ENCODE measurements at places on chromosomes 5 and 9.
A peak's percentile ranks its signal among the peaks of the same experiment; 100 is the strongest.

DNA sequence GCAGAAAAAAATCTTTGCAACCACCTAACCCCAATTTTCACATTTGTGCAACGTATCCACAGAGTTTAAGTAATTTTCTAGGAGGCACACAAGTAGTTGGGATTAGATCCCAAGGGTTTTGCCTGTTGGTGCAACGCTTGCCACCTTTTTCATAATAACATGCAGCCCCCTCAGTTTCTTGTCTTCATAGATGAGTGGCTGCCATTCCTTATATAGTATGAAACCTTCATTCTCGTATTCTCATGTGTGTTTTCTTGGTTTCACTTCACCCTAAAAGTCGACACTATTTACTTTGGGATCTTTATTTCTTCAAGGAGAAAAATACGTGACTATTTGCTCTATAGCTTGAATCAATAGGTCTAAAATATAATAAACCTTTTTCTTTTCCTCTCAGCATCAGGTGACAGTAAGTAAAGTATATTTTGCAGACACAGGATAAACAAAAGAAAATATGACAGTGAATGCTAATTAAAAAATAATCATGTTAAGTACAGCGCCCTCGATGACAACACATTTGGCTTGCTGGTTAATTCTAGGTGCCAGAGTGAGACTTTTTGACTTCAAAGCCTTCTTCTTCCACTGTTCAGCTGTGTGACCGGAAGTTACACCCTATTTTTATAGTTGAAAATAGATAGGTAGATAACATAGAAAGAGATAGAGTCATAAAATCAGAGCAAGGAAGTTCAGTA lies 342.8 kb upstream of the CCNG1 start:
- no peak for DNase-seq

- no peak for DNase-seq
Measured at GRCh38 chr9:127446713-127447415, 4.3 kb downstream of the RPL12 start.

DNA sequence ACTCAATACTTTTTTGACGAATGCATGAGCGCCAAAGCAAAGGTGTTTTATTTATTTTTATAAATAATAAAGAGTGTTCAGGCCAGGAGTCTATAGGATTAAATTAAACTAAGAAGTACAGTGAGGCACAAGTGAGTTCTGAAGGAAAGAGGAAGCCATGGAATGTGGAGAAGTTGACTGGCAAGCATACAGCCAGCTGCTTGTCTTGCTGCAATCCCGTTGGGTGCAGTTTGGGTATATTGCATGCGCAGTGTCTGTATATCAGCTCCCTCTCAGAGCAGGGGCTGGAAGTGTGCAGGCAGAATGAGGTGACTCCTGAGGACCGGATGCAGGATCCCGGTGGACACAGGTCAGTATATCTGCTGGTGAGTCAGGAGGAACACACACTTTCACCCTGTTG lies 315.6 kb downstream of the ZSWIM6 start:
- DNase-seq: no peak

- DNase-seq: no peak
Measured at GRCh38 chr5:151034422-151035379, 14.3 kb downstream of the GPX3 start.

GRCh38 chr9:133830310-133830709 lies 92.2 kb upstream of the SARDH start:
- no peak for DNase-seq

DNA sequence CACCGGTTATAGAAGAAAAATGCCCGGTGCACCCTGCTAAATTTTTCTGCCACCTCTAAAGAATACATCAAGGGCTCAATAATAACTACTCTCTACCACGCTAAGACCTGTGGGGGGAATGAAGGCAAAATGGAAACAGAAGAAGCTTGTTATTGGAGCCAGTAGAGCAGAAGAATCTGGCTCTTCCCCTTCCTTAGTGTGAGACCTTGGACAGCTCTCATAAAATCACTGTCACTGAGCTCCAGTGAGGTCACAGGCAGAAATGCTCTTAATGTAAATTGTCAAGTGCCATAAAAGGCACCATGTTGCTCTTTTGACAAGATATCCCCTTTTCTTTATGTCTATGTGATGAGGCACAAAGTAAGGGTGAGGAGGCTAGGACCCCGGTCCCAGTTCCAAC lies 74.4 kb downstream of the ASTN2 start:
- DNase-seq: no peak

GRCh38 chr5:1111241-1111726 lies 579 bp downstream of the SLC12A7 start:
- DNase-seq: peak; percentile 7

DNA sequence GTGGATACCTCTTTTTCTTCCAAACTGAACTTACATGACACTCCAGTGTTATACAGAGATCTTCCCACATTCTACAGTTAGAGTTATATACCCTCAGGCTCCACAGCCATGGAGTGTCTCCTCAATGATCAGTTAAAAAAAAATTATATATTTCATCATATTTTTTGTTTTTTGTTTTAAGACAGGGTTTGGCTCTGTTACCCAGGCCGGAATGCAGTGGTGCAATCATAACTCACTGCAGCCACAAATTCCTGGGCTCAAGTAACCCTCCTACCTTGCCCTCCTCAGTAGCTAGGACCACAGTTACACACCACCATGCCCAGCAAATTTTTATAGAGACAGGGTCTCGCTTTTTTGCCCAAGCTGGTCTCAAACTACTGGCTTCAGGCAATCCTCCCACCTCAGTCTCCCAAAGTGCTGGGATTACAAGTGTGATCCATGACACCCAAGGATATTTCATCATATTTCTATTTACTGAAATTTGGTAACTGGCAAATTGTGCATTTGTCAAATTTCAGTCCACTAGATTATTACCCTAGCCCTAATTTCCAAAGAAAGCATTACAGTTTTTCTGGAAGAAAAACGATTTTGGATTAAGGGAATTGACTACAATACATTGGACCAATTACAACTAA lies 18.1 kb upstream of the SCAI start:
- no peak for DNase-seq

DNA sequence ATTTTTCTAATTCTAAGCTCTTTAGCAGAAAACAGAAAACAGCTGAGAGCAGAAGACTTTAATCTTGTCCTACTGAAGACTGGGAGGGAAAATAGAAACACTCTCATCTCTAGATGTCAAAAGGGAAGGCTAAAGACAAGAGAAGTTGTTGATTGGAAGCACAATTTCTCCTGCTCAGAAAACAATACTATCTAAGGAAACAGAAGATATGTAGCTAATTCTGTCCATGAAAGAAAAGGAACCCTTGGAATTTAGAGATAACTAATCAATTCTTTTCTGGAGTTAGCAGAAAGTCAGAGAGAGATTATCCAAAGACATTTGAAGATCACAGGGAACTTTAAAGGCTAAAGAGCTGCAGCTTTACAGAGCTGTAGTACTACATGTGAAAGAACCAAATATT lies 126.2 kb downstream of the HSD17B3 start:
- no peak for DNase-seq

DNA sequence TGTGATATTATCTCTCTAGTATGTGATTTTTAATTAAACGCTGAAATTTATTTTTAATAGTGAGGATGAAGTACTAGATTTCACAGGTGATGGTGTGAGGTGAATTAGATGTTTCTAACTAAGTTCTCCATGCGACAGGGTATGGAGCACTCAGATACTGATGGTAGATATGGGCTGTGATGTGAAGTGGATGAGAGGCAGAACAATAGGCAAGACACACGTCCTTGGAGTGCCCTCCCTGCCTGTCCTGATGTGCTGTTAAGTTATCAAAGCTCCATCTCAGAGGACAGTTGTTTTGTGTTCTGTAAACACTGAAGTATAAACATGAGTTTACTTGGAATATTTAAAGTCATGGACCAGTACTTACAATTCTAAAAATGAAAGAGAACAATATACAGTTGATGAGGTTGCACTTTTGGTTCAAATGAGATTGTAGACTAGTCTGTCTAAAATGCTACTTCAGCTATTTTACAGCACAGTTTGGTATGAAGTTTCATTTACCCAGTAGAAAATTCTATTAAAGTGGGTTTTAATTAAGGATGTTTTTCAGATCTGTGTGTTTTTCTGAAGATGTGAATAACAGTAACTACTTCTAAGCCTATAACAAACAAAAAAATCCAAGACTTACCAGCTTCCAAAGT lies 64.2 kb downstream of the C7 start:
- DNase-seq: no peak

DNA sequence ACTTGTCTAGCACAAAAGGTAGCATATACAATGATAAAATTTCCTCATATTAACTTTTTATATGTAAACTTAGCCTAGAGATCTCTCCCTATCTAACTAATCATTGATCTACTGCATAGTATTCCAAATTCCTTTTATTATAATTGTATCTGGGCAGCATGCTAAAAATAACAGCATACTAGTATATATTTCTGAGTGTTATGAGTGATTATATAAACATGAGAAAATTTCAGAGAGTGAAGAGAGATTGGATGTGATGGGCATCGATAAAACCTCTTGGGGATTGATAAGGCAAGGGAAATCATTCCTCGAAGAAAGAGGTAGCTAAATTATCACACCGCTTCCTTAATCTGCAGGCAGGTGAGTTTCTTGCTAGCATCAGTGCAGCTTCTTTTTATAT lies 158.2 kb downstream of the HMHB1 start:
- DNase-seq: no peak

DNA sequence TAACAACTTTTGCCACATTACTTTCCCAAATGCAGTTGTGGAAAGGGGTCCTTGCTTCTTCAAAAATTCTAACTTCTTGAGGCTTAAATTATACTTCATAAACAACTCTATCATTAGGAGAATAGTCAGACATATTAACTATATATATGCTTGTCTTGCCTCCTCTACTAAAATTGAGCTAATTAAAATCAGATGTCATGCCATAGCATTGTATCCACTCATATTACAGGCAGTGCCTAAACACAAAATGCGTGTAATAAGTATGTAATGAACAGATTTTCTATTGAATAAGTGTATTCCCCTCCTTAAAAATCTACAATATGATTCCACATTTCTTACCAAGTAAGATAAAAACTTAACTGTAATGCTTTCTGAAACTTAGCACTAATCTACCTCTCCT lies 204.5 kb downstream of the PLK2 start:
- DNase-seq: no peak

GRCh38 chr5:135208903-135209721 lies 175.1 kb upstream of the PITX1 start:
- DNase-seq: no peak

DNA sequence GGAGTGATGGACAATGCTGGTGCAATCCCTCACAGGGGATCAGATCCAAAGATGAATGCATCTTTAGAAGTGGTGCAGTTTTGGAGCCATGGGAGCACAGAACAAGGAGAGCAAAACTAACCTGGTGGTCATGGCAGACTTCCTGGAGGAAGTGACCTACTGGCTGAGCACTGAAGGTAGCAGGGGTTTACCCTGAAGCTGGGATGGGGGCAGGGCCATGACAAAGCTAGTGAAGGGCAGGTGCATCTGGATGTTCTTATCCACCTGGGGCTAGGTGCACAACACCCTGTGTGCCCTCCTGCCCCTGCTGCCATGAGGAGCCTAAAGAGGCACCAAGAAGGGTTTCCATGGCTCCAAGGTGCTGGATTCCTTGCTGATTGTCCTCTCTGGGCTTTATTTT lies 11.5 kb upstream of the PITX1 start:
- DNase-seq: no peak

- DNase-seq: no peak
Measured at GRCh38 chr5:79573983-79574890, 38.0 kb upstream of the TENT2 start.

DNA sequence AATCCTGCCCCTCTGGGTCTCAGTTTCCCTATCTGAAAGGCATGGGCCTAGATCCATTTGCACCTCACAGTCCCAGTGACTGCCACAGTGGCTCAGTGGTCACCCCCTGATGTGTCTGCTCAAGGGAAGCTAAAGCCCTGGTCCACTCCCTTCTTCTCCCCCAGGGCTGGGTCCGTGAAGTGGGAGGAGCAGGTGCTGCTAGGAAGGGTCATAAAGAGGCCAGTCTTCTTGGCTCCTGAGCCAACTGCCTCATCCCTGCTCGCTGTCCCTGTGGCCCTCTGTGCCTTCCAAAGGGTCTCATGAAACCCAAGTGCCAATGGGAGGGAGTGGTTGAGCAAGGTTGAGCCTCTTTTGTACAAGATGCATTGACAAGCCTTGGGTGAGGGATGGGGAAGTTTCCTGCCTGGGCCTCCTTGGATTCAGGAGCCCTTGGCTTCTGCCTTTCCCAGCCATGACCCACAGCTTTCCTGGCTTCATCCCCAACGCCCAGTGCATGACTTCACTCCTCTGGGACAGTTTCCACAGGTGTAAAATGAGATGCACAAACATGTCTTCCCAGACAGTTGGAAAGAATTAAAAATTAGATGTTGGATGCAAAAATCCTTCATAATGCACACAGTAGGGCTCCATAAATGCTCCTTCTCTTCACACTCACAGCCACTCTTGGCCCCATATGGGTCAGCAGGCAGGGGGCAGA lies 1.6 kb upstream of the SLC6A7 start:
- DNase-seq: no peak

- DNase-seq: no peak
Measured at GRCh38 chr5:133390416-133391353, 221.7 kb downstream of the FSTL4 start.

DNA sequence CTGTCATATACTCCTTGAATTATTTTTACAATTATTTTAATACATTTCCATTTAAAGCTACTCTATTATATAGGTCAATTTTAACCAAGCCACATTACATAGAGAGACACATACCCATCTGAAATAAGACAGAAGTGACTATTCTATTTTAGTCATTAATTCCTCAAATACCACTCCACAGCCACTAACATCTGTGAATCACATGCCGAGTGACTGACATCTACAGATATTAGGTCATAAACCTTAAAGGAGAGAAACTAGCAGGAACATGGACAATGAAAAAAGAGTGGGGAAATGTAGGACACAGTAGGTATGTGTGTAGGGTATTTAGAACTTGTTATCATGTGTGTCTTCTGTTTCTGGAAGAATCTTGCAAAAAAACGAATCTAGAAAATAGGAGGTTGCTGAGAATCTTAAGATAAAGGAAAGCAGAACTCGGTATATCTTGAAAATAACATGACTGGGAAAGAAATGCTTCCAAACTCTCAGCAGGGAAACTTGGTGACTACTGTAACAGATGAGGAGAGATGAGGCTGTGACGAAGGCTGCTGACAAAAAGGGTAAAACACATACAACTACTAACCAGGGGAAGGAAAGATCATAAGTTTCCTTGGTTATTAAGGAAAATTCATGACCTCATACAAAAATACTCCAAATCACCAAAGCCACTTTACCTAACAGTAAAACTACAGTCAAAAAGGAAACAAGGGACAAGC lies 84.6 kb downstream of the PLPP1 start:
- no peak for DNase-seq
